ENCODE measurements at places on chromosomes 13 and 19.
A peak's percentile ranks its signal among the peaks of the same experiment; 100 is the strongest.

DNA sequence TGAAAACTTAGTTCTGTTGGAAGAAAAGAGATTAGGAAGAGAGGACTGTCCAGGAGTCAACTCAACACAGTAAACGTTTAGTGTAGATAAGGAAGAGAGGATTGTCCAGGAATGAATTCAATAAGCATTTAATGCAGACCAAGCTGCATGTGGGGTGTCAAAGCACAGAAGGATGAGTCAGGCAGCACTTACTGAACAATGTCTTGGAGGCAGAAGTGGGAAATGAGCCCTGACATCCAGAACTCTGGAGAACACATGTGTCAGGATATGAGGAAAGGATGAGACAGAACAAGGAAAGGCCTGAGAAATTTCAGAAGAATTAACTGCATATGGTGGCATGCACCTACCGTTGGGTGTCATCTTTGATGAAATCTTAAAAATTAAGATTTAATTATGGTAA, 429.2 kb upstream of the HTR2A start:
- no peak for DNase-seq

GRCh38 chr13:78201411-78201810, 282.8 kb upstream of the EDNRB start:
- DNase-seq: no peak

DNA sequence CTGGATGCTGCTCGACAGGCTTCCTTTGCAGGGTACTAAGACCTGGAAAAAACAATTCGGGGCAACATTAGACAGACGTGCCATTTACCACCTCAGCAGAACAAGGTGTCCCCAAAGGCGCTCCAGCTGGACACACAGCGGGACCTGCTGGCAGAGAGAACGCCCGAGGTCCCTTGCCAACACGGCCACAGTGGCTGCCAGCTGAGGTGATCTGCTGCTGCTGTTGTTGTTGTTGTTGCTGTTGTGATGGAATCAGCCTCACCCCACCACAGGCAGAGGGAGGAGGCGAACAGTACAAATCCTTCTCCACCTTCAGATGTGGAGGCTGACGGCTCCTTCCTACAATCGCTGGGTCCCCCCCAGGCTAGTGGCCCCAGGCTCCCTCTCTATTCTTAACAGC, 25.2 kb downstream of the ANKRD27 start:
- DNase-seq: no peak

DNA sequence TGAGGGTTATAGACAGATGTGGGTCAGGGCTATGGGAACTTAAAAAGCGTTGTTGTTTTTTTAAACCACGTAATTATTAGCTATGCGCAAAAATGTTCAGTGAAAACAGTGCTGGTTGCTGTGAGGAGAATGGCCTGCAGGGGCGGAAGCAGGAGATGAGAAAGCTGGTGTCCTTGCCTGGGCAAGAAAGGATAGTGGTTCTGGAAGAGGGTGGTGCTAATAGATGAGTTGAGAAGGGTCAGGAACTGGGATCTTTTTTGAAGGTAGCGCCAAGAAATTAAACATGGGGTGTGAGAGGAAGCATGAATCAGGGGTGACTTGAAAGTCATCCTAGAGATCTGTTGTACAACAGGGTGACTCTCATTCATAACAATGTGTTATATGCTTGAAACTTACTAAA, 4.8 kb upstream of the SMG9 start:
- DNase-seq: no peak

DNA sequence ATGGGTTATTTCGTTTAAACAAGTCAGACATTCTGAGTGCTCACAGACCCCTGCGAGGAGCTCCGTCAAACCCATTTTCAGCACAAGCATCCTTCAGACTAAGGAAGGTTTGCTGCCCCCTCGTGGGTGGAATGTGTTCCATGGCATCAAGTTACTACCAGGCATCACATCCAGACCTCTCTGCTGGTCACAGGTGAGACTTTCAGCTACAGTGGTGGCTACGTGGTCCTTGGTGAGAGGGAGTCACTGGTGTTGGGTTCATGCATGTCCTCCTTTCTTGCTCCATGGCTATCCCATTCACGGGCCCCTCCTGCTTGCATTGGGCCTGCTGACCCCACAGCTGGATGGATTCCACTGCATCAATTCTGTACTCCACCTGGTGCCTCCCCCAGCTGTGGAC, 9.1 kb upstream of the LILRB5 start:
- peak; percentile 42 for DNase-seq

- no peak for DNase-seq
Observed at GRCh38 chr13:104295537-104295936, 1229.3 kb upstream of the SLC10A2 start.

GRCh38 chr19:52270266-52270885, 989 bp downstream of the ZNF766 start:
- DNase-seq: no peak

DNA sequence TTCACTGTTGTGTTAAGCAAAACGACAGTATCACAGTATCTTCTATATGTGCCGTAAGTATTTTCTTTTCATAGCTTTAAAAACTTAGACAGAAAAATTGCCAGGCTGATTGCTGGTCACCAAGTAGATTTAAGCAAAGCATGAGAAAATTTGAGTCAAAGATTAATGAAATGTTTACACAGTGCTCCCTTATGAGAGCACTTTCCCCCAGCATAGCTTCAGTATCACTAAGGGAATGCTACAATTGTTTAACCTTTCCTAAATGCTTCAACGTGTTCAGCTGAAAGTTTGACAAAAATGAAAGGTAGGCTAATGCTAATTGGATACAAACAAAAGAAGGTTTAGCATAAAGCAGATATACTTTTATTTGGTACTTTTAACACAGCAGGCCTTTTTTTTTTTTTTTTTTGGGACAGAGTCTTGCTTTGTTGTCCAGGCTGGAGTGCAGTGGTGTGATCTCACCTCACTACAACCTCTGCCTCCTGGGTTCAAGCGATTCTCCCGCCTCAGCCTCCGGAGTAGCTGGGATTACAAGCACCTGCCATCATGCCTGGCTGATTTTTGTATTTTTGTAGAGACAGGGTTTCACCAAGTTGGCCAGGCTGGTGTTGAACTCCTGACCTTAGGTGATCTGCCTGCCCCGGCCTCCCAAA, 23.4 kb downstream of the PCCA start:
- no peak for DNase-seq

GRCh38 chr13:22703601-22704209, 477.1 kb upstream of the SGCG start:
- DNase-seq: no peak

GRCh38 chr19:16042533-16043085, 33.7 kb upstream of the TPM4 start:
- no peak for DNase-seq

DNA sequence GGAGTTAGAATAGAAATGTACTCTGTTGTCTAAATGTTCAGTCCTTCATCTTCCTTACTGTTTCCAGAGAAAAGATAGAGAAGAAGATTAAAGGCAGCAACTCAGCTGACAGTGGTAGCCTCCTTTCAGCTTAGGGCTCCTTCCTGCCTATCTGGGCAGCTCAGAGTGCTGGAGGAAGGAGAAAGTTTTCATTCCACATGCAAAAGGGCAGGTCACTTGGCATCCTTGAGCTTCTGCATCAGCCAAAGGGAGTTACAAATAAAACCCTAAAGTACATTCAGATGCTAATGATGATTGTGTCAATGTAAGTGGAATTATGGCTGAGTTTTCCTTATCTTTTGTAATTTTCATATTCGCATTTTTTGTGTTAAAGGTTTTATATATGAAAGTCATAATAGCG, 58.9 kb downstream of the ESD start:
- DNase-seq: no peak

DNA sequence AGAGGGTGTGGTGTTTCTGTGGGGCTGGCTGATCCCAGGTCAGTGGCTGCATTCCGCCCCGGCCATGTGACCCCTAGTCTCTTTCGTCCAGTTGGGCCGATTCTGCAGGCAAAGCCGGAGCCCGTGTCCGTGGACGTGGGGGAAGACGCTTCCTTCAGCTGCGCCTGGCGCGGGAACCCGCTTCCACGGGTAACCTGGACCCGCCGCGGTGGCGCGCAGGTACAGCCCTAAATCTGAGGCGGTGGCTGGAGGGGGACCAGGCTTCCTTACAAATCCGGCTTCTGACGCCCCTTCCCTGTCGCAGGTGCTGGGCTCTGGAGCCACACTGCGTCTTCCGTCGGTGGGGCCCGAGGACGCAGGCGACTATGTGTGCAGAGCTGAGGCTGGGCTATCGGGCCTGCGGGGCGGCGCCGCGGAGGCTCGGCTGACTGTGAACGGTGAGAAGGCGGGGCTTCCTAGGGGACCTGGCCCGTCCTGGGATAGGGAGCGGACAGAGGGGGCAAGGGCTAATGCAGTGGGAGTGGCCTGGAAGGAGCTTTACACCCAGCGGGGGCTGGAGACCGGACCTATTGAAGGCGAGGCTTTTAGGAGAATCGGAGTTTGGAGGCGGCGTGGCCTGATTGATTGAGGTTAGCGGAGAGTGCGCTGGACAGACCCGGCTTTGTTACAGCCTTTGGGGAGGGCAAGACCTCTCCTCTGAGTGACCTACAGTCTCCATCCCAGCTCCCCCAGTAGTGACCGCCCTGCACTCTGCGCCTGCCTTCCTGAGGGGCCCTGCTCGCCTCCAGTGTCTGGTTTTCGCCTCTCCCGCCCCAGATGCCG, 4.3 kb downstream of the KIRREL2 start:
- DNase-seq: no peak

GRCh38 chr19:391726-392374, 17.1 kb downstream of the C2CD4C start:
- DNase-seq: no peak

DNA sequence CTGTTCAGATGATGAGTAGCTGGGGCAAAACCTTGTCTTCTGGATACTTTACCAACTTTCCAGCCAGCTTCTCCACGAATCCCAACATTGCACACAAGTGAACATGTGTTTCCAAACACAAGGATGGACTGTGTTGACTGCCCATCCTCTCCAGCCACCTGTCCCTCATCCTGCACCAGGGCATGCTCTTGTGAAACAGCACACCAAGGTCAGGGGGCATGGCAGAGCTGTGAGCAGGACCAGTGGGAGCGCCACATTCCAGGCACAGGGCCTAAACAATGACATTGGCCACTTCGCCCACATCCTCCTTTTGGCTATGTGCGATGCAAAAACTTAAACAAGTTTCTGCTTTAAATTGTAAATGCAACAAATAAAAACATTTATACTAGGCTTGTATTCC, 105.5 kb downstream of the IRS2 start:
- DNase-seq: no peak

DNA sequence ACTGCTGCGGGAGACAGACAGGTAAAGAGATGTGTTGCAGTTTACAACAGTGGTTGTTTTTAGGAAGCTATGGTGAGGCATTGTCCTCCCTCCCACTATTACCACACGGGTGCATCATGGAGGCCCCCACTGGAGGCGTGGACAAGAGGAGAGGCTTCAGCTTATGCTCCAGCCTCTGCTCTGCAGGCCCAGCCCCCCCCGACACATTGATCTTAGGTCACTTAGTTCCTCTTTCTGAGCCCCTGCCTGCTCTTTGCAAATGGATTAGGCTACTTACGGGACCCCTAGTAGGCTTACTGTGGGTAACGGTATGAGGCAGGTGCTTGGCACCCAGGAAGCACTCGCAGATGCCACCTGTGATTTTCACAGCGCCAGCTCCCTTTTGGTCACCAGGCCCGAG, 123.9 kb downstream of the SLC7A1 start:
- no peak for DNase-seq

DNA sequence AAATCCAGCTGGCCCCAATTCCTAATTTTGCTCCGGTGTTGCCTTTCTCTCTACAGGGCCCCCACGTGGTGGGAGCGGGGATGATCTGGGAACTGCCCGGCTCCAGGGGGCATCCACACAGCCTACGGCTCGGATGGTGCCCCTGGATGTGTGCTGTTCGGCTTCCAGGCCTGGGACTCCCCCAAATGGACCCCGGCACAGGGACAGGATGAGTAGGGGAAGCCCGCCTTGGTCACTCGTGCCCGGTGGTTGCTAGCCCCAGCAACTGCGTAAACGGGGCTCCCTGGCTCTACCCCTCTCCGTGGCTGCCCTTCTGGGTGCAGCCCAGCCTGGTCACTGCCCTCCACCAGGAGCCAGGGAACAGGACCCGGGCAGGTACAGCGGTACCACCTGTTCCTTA, 111.5 kb downstream of the TEX26 start:
- DNase-seq: no peak

- DNase-seq: no peak
Observed at GRCh38 chr19:18489627-18490184, 32.2 kb downstream of the ELL start.

GRCh38 chr19:49436381-49437017, 4.8 kb downstream of the SLC17A7 start:
- DNase-seq: no peak

DNA sequence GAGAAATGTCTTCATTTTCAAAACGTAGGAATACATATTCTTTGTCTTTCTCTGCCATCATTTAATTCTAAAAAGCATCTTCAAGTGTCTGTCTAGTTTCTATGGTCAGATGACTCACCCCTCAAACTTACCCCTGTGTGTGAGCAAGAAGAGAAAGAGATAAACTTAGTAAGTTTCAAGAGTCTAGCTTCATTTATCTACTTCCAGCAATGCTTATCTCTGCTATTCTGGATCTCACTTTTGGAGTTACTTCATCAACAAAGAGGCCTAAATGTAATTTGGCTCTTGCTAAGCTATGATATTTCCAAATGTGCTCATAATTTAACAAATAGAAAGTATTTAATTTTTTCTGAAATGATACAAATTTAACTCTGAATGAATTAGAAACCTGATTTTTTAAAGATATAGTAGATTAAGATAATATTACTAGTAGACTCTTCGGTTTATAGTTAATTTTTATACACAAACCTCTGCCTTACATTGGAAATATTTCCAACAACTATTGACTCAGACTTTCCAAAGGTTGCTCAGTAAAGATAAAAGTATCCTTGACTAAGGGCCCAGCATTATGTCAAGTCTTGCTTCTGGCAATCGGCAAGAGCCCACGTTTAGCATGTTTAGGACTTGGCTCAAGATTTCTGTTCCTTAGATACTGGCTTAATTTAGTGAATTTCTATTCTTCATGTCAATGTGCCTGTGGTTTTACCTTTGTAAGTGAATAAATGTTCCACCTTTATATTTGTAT, 1511.0 kb upstream of the SLC10A2 start:
- no peak for DNase-seq

DNA sequence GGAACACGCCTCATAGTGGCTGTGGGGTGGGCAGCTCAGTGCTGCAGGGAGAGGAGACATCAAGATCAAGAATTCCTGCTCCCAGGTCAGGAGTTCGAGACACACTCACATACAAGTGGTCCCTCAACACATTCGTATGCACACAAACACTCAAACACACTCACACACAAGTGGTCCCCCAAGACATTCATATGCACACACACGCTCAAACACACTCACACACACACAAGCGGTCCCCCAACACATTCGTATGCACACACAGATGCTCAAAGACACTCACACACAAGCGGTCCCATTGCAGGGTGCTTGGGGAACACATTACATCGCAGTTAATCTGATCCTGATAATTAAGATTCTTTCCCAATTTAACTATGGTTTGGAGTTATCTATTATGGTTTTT, 28.2 kb downstream of the FCGBP start:
- no peak for DNase-seq

GRCh38 chr19:57667228-57667627, 1.5 kb upstream of the ZSCAN4 start:
- DNase-seq: no peak

GRCh38 chr19:54949412-54949811, 2.1 kb upstream of the NLRP7 start:
- no peak for DNase-seq

- no peak for DNase-seq
Observed at GRCh38 chr13:105956921-105957320, 578.5 kb downstream of the EFNB2 start.

- no peak for DNase-seq
Observed at GRCh38 chr19:51799774-51800472, 5.0 kb downstream of the FPR3 start.
